ENCODE measurements at places on chromosomes 3 and 15. TPM values are rescaled to one million over a fixed set of nuclear protein-coding genes. Genes with fewer than 3 reads are reported as not detected.

The GATA2 gene
- 15.4 TPM for total RNA-seq

The THPO gene
- total RNA-seq: 1.1 TPM

- no peak for DNase-seq
Measured at GRCh38 chr3:156360963-156361362, 194.0 kb downstream of the SSR3 start.

DNA sequence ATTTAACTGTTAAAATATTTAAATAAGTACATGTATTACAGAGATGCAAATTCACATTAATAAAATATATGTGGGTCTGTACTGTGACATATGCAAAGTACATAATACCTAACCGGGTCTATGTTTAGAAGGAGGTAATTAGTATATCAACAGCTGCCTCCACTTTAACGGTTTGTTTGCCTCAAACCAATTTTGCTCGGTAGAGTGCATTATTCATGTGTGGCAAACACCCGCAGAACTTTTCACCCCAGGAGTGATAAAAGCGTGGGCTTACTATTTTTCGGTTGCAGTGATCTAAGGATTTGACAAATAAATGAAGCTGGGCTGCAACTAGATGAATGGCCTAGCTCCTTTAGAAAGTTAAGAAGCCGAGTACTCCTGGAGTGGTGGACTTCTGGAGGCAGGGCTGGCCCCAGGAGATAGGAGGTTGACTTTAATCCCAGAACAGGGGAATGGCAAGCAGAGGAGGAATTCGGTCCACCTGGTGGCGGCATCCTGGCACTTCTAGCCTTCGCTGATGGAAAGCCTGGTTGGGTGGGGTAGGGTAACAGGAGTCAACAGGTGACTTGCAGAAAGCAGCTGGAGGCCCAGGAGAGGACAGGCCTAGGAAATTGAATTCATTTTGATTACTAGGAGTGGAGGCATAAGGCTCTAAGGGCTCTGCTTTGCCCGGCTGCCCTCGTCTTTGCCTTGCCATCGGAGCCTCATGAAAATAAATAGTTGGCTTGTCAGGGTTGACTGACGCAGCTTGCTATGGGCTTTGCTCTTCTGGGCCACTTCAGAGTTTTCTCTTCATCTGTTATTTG, 2.4 kb downstream of the SLCO3A1 start:
- DNase-seq: no peak

GRCh38 chr15:78179286-78179840, 30.2 kb downstream of the IDH3A start:
- DNase-seq: peak; percentile 75

DNA sequence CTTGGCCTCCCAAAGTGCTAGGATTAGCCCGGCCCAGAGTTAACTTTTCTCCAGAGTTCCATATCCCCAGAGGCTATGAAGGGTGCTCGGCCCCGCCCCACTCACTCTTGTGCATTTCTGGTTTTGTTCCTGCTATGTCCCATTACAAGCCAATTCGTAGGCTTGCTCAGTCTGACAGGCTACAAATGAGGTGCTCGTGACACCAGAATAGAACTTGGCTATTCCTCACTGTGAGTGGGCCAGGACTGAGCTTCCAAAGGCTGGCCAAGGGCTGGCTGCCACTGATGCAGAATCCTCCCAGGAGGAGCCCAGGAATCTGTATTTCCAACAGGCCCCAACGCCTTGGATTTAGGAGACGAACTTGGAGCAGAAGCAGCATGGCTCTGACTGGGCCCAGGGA, 282.7 kb upstream of the C2CD4B start:
- DNase-seq: no peak

- no peak for DNase-seq
Measured at GRCh38 chr3:141311170-141311495, 57.2 kb upstream of the ZBTB38 start.

DNA sequence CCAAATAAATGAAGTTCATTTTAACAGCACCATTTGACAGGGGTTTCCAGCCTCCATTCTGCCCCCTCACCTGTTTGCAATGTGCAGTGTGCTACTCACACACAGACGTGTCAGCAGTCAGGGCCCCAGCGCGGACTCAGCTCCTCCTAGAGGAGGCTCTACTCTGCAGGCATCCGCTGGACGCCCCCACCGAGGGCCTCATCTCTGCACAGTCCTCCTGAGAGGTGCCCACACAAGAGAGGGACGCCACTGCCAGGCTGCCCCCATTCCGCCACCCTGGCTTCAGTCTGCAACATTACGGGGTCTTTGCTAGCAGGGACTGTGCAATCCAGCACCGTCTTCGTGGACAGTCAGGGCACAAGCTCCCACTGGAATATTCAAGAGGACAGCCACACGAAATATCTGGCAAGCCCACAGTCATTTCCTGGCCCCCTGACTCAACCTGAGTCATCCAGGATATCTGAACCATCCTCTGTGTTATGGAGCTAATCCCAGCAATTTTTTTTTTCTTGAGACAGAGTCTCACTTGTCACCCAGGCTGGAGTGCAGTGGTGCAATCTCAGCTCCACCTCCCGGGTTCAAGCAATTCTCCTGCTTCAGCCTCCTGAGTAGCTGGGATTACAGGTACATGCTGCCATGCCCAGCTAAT, 255.0 kb downstream of the OCA2 start:
- peak; percentile 73 for DNase-seq
